ENCODE measurements at places on chromosomes 1 and 21.

GRCh38 chr1:26582836-26583460 lies 53.4 kb downstream of the RPS6KA1 start:
- no peak for DNase-seq

DNA sequence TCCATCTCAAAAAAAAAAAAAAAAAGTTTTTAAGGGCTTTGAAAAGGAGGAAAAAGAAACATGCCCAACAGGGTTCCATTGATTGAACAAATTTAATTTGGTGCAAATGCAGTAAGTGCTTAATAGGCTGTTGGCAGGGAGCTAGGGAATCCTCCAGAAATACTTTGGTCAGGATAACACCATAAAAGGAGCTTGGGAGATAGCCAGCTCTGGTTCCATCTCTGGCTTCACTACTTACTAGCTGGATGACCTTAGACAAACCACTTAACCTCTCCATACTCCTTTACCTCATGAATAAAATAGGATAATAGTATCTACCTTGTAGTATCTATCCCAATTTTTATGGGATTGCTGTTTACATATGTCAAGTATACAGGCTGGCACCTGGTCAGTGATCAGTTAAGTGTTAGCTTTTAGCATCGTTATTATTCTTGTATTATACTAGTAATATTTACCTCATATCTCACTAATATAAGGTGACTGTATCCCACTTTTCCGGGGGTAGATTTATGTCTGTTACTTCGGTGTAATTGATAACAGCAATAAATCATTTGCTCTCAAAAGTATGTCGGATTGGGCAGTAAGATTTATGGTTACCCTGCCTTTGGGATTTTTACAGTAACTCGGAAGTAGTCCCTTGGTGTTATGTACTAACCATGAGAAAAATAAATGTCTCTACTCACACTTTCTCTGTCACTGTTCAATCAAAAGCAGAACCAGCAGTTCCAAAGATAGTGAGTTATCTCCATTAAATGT lies 36.4 kb downstream of the BTG3 start:
- DNase-seq, result no peak

GRCh38 chr1:2466958-2467554 lies 9.0 kb upstream of the PLCH2 start:
- DNase-seq, result no peak

GRCh38 chr1:206484901-206485300 lies 14.6 kb downstream of the IKBKE start:
- no peak for DNase-seq

GRCh38 chr1:41391834-41392527 lies 30.7 kb downstream of the FOXO6 start:
- DNase-seq, result no peak

DNA sequence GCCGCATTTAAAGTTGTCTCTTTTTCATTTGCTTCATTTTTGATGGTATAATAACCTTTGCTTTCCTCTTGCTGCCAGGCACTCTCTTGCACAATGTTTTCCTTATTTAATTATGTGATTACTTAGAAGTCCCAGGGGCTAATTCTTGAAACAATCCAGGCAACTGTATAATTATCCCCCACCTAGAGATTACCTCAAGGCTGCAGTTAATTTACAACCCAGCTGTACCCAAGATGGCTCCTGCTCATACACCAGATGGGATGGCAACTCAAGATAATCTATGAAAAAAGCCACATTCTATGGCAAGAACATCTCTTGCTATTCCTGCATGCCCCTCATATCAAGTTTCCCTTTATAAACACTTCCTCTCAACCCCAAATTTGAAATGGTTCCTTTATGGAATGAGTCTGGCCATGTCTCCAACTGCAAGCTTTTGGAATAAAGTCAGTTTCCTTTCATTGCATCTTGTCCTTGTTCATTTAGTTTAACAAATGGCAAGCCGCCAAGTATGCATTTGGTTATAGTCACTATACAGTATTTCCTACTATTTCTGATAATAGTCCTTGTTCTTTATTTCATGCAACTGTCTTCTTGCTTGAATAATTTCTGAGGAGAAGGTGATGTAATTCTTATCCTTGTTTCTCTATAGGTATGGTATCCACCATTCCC lies 1042.6 kb downstream of the PLA2G4A start:
- no peak for DNase-seq

DNA sequence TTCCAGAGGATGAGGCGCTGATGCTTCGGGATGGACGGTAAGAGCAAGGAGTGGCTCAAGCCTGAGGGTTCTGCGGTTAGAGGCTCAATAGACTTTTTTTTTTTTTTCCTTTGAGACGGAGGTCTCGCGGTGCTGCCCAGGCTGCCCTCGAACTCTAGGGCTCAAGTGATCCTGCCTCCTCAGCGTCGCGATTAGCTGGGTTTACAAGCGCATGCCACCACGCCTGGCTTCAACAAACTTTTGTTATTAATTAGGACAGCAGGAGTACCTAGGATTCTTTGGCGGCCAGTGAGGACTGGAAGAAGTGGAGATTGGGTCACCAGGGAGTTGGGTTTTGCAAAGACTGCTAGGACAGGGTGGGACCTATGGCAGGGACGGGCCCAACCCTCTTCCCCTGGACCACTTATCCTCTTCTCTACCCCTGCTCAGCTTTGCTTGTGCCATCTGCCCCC lies 587 bp downstream of the SCNM1 start:
- peak; percentile 20 for DNase-seq

- no peak for DNase-seq
Observed at GRCh38 chr1:184027826-184028695, 9.5 kb downstream of the COLGALT2 start.

- DNase-seq, result peak; percentile 69
Observed at GRCh38 chr1:156676820-156677615, at the start of gene NES. NES (minus strand) TSS chr1:156677407; CDS start chr1:156677264, 143 bp downstream.

GRCh38 chr1:172778456-172779455 lies 119.9 kb downstream of the FASLG start:
- DNase-seq, result peak; percentile 8

- no peak for DNase-seq
Observed at GRCh38 chr1:17011092-17011438, 663 bp downstream of the ATP13A2 start.

- peak; percentile 84 for DNase-seq
Observed at GRCh38 chr1:96722161-96722922, 758 bp downstream of the PTBP2 start.

DNA sequence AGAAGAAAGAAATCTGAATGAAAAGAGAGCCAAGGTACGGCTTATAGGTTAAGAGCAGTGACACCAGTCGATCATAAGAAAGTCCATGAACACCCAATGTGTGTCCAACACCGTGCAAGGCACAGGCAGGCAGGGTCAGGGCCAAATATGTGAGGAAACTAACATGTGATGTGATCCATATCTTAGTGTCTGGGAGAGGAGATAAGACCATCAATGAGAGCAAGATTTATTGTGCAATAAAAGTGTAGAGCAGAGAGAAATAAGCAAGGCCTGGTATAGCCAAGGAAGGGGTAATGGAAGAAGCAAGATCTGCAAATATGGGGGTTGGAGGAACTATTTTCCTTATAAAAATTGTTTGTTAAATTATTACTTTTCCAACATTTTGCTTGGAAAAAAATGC lies 198.8 kb downstream of the CRB1 start:
- DNase-seq, result no peak

DNA sequence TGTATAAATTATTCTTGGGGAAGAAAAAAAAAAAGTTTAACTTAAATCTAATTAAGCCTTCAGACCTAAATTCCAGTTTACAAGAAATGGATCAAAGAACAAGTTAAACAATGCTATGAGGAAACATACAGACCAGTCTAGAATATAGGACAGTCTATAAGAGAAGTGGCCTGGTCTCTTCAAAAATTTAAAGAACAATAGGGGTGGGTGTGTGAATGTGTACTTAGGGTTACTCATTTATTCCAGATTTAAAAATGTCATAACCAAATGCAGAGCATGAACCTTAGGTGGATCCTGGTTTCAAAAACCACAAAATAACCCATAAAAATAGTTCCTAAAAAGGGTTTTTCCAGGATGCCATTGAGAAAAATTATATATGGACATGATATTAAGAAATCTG lies 21.8 kb upstream of the SYNJ1 start:
- no peak for DNase-seq

DNA sequence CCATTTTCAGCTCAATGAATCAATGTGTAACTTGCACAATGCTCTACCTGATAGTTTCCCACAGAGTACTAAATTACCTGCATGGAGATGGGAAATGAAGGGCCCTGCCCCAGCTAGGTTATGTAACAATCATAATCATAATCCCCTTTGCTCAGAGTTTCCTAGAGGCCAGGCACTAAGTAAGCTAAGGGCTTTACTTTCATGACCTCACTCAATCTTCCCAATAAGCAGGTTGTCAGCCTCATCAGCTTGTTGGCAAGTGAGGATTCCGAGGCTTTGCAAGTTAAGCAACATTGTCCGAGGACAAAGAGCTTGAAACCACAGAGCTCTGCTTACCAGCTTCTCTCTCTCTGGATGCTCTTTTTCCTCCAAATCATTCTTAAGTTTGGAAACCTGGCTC lies 64.1 kb upstream of the NTPCR start:
- DNase-seq, result no peak

GRCh38 chr1:19676438-19676922 lies 11.8 kb downstream of the HTR6 start:
- peak; percentile 56 for DNase-seq

DNA sequence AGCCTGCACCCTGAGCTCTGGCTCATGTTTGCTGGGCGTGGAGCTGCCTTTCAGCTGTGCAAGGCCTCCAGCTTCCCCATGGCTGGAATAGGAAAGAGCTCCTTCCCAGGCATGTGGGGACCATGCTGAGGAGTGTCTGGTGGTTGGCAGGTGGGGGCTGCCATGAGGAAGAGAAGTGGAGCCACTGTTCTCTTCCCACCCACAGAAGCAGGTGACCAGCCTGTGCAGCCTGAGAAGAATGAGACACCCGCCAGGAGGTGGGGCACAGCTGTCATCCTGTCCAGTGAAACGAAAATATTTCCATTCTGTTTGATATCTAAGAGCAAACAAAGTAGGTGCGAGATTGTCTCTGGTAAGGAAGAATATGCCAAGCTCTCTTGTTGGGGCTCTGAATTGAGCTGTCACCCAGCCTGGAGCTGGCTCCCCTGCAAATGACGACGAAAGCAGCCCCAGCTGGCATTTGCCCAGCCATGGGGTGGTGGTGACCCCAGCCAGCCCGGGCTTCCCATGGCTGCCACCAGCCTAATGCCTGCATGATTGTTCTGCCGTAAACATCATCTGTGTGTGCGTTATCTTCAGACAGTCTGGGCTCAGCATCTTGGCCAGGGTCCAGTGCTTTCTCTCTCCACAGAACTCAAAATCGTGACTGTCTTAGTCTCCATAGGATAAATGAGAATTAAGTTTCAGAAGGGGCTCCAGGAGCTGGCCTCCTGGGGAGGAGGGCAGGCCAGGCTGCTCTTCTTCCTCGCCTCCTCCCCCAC lies 429.8 kb upstream of the VAMP3 start:
- DNase-seq, result no peak

DNA sequence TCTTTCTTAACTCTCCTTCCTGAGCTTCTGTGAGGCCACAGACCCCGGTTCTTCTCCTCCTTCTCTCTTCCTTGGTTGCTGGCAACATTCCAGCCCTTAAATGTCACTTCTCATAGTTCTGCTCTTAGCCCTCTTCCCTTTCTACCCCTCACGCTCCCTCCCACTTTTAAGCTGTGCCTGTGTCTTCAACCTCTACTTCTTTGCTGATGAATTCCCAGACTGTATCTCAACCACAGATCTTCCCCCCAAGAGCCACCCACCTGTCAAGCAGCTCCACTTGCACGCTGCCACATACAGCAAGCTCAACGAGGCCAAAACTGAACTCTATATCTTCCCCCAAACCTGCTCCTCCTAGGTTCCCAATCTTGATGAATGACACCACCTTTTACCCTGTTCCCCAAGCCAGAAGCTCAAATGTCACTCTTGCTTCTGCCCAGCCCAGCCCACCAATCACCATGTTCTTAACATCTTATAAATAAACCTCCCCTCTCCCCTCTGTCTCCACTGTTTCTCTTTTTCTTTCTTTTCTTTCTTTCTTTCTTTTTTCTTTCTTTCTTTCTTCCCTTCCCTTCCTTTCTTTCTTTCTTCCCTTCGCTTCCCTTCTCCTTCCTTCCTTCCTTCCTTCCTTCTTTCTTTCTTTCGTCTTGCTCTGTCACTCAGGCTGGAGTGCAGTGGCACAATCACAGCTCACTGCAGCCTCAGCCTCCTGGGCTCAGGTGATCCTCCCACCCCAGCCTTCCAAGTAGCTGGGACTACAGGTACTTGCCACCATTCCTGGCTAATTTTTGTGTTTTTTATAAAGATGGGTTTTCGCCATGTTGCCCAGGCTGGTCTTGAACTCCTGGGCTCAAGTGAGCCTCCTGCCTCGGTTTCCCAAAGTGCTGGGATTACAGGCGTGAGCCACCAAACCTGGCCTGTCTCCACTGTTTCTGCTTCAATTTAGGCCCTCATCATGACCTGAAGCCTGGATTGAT lies 19.8 kb upstream of the PTP4A2 start:
- DNase-seq, result no peak

DNA sequence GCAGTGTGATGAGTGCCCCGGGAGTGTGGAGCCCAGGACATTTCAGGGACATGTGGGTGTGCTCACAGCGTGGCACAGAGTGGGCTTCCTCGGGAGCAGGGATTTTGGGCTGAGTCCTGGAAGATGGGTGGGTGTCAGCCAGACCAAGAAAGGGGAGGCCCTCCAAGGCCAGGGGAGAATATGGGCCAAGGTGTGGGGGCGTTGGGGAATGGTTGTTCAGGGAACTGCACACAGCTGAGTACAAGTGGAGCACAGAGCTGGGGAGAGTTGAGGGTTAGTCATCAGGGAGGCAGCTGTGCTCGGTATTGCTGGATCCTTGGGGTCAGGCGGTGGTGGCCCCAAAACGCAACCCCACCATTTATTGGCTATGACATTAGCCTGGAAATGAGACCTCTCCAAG lies 5.5 kb downstream of the POGK start:
- DNase-seq, result no peak

DNA sequence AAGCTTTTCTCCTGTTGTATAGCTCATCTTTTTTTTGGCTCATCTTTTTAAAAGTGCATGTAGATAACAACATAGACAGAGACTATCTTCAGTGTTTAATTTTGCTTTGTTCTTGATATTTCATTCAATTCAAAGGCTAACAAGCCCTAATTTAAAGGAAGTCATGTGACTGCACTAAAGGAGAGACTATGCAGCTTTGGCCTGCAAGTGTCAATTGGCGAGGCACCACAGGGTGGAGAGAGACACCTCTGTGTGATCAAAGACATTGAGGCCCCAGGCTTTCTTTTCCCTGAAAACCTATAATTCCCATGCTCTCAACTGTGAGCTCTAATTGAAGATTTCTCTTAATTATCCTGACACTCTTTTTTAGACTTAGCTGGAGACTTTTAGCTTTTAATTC lies 53.6 kb downstream of the CHODL start:
- no peak for DNase-seq

DNA sequence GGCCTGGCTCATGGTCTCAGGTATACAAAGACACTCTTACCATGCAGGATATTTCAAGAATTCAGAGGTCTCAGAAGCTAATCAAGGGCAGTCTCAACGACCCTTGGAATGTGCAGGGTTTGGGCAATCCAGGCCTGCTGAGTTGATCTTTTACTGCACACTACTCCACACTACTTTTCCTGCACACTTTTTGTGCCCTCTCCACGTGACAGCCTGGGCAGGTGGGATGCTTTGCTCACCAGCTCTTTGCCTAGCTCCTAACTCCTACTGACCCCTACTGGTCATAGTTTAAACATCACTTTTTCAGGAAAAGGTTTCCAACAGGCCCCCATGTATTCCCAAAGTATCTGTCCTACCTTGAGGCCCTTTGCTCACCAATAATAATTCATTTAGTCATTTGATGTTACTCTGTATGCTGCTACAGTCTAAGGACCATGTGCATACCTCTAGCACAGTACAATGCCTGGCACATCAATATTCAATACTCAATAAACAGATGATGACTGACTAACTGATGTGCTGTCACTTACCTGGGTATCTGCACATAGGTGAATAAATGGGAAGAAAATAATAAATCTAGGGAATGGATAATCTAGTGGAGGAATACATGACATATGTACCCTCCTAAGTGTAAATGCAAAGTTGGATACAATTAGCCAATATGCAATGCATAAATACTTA lies 9.6 kb downstream of the DUSP23 start:
- peak; percentile 46 for DNase-seq

Measured in lung microvascular endothelial cell (primary cell).